ENCODE measurements at places on chromosomes 16 and 17. TPM values are rescaled to one million over a fixed set of nuclear protein-coding genes. Genes with fewer than 3 reads are reported as not detected.

The FOXL1 gene
- total RNA-seq: 2.0 TPM

The KCNAB3 gene
- 1.4 TPM for total RNA-seq

The ZNF287 gene
- 4.4 TPM for total RNA-seq

GRCh38 chr16:68488554-68488953 lies 40.2 kb upstream of the SMPD3 start:
- no peak for DNase-seq

DNA sequence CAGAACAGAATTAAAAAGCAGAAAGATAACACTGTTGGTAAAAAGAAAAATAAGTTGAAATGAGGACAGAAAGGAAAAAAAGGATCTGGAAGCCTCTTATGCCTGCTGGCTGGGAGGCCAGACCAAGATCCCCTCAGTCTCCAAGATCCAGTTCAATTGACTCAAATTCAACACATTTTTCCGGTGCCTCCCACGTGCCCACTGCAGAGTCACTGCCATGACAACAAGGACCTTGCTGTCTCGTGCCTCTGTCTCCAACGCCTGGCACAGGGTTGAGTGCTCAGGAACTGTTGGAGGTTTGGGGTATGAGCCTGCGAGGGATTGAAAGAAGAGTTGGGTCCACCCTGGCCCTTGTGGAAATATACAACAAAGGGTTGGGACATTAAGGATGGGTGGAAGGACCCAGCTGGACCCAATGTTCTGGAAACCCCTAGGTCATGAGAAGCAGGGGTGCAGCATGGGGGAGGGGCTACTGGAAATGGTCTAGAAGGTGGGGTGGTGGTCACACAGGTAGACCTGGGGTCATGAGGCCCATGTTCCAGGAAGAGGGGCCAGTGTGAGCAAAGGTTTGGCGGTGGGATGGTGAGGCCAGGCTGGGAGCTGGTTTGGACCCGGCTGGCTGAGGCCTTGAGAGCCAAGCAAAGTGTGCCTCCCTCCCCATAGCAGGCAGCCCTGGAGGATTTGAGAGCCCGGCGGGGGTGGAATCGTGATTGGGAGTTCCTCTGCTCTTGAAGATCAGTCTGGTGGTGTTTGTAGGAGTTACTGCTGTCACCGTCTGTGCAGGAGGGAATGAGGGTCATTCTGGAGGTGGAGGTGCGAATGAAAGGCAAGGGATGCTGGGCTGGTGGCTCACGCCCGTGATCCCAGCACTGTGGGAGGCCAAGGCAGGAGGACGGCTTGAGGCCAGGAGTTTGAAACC lies 1.3 kb downstream of the IL34 start:
- no peak for DNase-seq
